ENCODE measurements at places on chromosomes 1 and 21.
A peak's percentile ranks its signal among the peaks of the same experiment; 100 is the strongest.

GRCh38 chr1:12181568-12181967, 14.8 kb downstream of the TNFRSF1B start:
- DNase-seq: no peak

- no peak for DNase-seq
Observed at GRCh38 chr1:86156566-86157455, at the start of gene COL24A1. Gene COL24A1, minus strand, starts transcription at chr1:86156772. Its CDS starts 376 bp downstream, at chr1:86156396.

GRCh38 chr21:43361127-43361492, 65.8 kb downstream of the SIK1 start:
- DNase-seq: peak; percentile 46

DNA sequence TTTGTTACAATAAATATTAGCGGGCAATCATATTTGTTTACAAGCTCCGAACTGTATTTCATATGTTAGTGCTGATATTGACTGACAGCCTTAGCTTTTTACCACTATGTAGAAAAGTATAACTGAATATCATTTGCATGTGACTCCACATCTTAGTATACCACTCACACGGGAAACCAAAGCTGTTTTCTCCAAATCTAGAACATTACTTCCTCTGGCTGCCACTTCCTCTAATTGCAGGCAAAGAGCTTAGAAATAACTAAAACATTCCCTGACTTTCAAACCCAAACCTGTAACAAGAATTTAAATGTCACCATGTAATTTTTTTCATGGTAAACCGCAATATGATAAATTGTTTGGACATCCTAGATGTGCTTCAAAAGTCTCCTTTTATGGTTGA, 174.7 kb downstream of the LBR start:
- DNase-seq: no peak

GRCh38 chr1:37723390-37724078, 31.2 kb downstream of the CDCA8 start:
- DNase-seq: no peak

GRCh38 chr1:1374589-1374928, 448 bp downstream of the AURKAIP1 start:
- DNase-seq: no peak

DNA sequence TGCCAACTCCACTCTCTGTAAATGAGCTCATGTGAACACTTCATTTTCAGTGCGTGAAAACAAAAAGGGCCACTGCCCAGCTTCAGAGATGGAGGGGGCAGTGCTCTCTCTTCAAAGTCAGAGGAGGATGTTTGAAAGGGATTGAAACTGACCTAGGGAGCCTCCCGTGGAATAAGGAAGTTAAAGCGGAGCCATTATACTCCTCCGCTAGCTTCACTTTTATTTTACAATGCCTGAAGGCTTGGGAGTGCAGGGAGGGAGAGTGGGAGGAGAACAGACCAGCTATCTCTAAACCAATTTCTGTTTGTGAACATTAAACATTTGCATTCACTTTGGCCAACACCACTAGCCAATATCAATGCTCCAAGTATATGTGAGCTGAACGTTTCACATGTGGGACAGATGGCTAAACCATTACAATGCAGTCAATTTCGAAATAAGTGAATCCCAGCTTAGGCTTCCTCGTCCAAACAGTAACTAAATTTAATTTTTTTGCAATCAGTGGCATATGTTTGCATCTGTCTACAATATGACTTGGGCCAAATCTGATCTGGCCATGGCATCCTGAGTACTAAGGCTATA, 126.9 kb downstream of the ESRRG start:
- DNase-seq: no peak

- DNase-seq: no peak
Observed at GRCh38 chr1:14996133-14997050, 157.2 kb upstream of the TMEM51 start.

DNA sequence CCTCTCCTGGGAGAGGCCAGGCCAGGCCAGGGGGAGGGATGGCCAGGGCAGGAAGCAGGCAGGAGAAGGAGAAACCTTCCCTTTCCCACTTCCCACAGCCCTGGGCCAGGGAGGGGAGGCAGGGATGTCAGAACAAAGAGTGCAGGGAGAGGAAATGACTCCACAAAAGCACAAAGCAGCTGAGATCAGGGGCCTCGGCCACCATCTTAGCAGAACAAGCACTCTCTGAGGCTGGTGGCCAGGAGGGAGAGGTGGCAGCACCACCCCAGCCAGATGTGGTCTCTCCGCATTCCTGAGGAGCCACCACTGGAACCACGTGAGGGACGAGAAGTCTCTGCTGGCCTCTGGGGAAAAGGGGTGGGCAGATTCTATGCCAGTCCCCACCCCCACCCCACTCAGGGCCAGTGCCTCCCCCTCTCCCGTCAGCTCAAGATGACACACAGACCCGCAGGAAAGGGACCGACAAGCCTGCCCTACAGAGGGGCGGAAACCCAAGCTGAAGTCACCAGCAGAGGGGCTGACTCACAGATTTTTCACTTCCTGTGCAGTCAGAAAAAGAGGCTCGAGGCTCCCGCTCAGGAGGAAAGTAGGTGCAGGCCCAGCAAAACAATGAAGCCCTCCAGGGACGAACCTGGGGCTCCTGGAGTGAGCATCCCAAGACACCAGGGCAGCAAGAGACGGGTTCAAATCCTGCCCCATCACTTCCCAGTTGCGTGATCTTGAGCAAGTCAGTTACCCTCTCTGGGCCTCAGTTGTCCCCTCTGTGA, 24.1 kb upstream of the ALDH4A1 start:
- DNase-seq: peak; percentile 53

DNA sequence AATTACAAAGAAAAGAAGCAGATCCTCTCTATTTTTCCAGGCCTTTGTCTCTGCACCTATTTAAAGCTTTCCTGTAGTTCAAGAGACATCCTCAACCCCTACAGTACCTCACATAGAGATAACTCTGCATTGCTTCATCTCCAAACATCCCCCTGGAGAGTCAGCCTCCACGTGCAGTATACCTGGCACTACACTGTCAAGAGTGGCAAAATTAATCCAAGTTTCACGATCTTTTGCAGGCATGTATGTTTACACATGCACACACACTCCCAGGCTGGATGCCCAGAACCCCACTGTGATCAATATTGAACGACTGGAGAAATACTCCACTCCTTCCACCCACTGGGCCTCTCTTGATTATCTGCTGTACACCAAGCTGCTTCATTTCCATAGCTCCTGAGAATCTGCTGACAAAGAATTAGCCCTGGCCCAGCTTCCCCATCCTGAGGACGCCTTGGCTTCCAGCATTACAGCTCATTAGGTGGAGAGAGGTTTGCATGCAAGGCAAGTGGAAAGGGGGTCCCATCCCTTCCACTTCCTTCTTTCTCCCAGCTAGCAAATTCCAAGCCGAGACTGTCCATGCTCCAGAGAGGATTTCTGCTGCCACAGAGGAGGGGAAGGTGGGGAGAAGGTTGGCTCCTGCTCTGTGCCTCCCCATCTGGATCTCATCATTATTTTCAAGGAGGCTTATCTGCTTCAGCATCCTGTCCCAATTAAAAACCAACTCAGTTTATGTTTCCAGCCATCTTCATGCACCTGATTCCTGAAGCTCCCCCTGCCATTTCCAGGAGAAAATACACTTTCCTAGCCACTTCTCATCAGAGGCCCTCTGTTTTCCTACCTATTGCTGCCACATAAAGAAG, 66.5 kb upstream of the GOLT1A start:
- DNase-seq: no peak

DNA sequence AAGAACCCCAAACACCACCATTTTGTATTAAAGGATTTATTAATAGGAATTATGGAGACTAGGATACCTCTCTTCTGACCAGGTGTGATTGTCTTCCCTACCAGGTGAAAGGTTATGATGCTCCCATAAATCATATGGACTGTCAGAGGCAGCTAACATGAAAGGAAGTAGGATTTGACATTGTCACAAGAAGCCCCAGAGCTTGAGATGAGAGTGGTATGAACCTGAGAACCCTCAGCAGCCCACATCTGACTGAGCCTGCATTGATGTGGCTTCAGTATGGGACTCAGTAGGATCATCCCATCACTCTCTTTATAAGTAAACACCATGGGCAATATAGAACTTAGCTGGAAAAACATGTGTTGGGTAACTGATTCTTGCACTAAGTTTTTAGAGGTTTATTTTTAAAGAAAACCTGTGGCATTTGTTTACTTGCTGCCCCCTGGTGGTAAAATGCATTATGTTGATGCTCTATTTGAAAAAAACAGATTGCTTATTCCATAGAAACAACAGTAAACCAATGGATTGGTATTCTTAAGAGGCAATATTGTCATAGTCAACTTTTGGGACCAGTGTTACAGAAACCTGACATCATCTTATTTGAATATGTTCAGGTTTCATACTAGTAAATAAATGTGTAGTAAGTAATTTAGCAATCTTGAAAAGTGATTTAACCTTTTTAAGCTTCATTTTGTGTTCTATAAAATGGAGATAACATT, 16.6 kb upstream of the CACYBP start:
- DNase-seq: peak; percentile 43
